Hepatocyte (in vitro differentiated cells): ENCODE measurements at places on chromosomes 7 and 10. TPM values are rescaled to one million over a fixed set of nuclear protein-coding genes. Genes with fewer than 3 reads are reported as not detected.

GRCh38 chr10:2048337-2048973, 311.1 kb upstream of the ADARB2 start:
- no peaks in the 10 kb centered on the region for H3K27me3 ChIP-seq
- H3K36me3 ChIP-seq, result no peaks in the 10 kb centered on the region
- H3K4me3 ChIP-seq, result no peak overlapping the region
- DNase-seq, result no peak

- H3K27ac ChIP-seq, result no peak overlapping the region
- no peaks in the 10 kb centered on the region for H3K4me1 ChIP-seq
- no peak overlapping the region for H3K4me3 ChIP-seq
- DNase-seq, result no peak
- H3K36me3 ChIP-seq, result no peaks in the 10 kb centered on the region
Observed at GRCh38 chr7:9175871-9176270, 742.5 kb downstream of the NXPH1 start.

GRCh38 chr7:4386190-4386589, 295.9 kb upstream of the FOXK1 start:
- H3K4me3 ChIP-seq, result no peak overlapping the region
- no peak overlapping the region for H3K27ac ChIP-seq
- no peaks in the 10 kb centered on the region for H3K27me3 ChIP-seq
- H3K4me1 ChIP-seq, result no peaks in the 10 kb centered on the region
- no peak for DNase-seq
- H3K36me3 ChIP-seq, result no peaks in the 10 kb centered on the region

Gene MYL10
- 0.23 and 0.60 TPM in 2 replicates for total RNA-seq

Gene SPDYE2
- not detected in 2 replicates for total RNA-seq
